ENCODE measurements at places on chromosomes 2 and 18. TPM values are rescaled to one million over a fixed set of nuclear protein-coding genes. Genes with fewer than 3 reads are reported as not detected.

Gene MC5R
- not detected for total RNA-seq

Gene PUS10
- 11.2 TPM for total RNA-seq

Gene PSMA8
- total RNA-seq = not detected

Gene MAT2A
- total RNA-seq = 201 TPM
